Glutamatergic neuron (in vitro differentiated cells): ENCODE measurements at places on chromosomes 11 and 22. TPM values are rescaled to one million over a fixed set of nuclear protein-coding genes. Genes with fewer than 3 reads are reported as not detected.

GRCh38 chr11:75262961-75263852, 22.6 kb downstream of the TPBGL start:
- no peak overlapping the region for H3K4me3 ChIP-seq
- H3K4me1 ChIP-seq: no peaks in the 10 kb centered on the region
- peak; percentile 15 for DNase-seq

GRCh38 chr11:116215471-116216113, 557.2 kb downstream of the BUD13 start:
- peaks cover 14% of the 10 kb centered on the region for H3K36me3 ChIP-seq
- H3K4me3 ChIP-seq: no peak overlapping the region
- H3K27me3 ChIP-seq: no peaks in the 10 kb centered on the region
- DNase-seq: no peak
- H3K4me1 ChIP-seq: peaks cover 11% of the 10 kb centered on the region

- H3K4me1 ChIP-seq: no peaks in the 10 kb centered on the region
- H3K4me3 ChIP-seq: no peak overlapping the region
- no peaks in the 10 kb centered on the region for H3K27me3 ChIP-seq
- H3K36me3 ChIP-seq: peaks cover 11% of the 10 kb centered on the region
- H3K27ac ChIP-seq: no peak overlapping the region
Observed at GRCh38 chr22:39738746-39739145, 154.8 kb downstream of the ENTHD1 start.

- no peak overlapping the region for H3K4me3 ChIP-seq
- H3K27me3 ChIP-seq: peaks cover 8% of the 10 kb centered on the region
- H3K27ac ChIP-seq: no peak overlapping the region
- DNase-seq: no peak
- H3K4me1 ChIP-seq: peaks cover 8% of the 10 kb centered on the region
Observed at GRCh38 chr11:8354622-8355415, 91.1 kb upstream of the LMO1 start.

DNA sequence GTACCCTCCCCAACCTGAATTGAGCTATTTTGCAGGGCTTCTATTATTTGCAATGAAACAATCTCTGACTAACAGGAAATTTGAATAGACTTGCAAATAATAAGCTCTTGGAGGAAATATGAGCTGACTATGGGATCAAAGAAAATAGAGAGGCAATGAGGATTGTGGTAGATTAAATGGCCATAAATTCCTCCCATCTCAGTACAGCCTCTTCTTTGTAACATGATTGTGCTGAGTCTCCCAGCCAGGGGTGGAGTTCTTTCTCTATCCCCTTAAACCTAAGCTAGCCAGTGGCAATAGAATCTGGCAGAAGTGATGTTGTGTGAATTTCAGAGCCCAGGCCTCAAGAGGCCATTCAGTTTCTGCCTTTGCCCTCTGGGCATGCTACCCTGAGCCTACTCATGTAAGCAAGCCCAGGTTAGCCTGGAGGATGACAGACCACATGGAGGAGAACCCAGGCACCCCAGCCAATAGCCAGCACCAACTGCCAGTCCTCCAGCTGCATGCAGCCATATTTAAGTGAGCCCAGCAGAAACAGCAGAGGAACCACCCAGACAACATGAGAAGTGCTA, 86.8 kb upstream of the TP53I11 start:
- no peak overlapping the region for H3K27ac ChIP-seq
- H3K4me1 ChIP-seq: peaks cover 10% of the 10 kb centered on the region
- no peak for DNase-seq

DNA sequence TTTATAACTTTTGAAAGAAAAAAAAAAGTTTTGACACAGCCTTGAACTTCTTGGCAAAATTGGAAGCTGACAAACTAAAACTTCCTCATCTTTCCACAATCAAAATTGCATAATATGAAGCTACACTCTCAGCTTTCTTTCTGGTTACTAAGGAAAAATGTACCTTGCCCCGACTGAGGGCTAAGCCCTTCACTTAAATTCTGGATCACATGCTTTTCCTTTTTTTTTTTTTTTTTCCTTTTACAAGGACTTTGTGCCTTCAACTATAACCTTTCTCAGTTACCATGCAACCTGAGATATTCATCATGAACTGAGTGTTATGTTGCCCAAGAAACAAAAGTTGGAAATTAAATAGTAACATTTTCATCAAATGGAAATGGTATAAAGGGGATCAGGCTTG, 188.5 kb upstream of the CARD18 start:
- no peak for DNase-seq
- H3K4me1 ChIP-seq: no peaks in the 10 kb centered on the region
- H3K36me3 ChIP-seq: no peaks in the 10 kb centered on the region
- H3K27ac ChIP-seq: no peak overlapping the region
- H3K27me3 ChIP-seq: no peaks in the 10 kb centered on the region

The VWCE gene
- 27.3 TPM for total RNA-seq
